ENCODE measurements at places on chromosomes 5 and 9.

DNA sequence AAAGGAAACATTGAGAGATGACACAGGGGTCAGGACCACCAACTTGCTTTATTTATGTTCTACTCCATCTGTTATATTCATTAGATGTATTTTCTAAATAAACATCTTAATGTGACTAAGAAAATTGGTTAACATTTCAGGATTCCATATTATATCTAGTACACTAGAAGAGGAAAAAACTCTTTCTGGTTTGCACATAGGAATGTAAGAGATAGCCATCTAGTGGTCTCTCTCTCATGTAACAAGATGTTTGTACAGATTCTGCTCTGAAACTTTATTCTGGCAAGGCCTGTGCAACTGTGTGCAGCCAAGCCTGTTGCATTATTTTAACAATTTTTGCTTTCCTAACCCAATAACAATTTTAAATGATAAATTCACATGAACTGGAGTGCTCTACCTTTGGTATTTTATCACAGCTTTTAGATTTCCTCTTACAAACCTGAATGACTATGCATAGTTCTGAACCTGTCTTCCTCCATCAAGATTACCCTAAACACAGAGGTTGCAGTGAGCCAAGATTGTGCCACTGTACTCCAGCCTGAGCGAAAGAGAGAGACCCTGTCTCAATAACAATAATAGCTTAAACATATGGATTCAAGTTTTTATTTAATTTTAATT is 148.2 kb downstream of the GIN1 start:
- DNase-seq = no peak

DNA sequence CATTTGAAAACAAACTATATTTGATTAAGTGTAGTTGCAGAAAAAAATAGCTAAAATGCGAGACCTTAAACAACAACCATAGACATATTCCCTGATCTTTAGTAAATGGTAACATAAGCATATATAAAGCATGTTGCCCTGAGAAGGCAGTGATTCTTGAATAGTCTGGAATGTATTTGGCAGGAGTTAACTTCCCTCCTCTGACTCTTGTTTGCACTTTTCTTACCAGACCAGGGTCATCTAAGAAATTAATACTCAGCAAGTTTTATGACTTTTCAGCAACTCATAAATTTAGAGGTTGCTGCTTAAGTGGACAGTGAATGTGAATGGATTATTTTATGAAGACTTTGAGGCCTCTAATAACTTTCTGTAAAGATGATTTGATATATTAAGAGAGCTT is 55.3 kb upstream of the NUDT12 start:
- DNase-seq = no peak

DNA sequence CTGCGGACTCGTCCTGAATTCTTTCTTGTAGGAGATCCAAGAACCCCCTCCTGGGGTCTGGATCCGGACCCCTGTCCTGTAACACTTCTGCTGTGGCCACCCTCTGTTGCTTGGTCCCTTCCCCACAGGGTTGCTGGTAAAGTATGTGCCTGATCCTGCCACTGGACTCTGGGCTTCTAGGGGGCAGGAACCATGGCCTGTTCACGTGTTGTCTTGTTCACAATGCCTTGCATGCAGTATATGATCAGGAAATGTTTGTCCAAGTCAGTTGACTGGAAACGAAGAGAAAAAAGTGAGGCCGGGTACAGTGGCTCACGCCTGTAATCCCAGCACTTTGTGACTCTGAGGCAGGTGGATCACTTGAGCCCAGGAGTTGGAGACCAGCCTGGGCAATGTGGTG is 139.3 kb upstream of the ALDH1B1 start:
- DNase-seq = no peak

- no peak for DNase-seq
These were observed 17.2 kb downstream of the FGF10 start for GRCh38 chr5:44372028-44372427.

All from stimulated activated CD4-positive, alpha-beta T cell treated with anti-CD3 and anti-CD28 coated beads, Interleukin-2, amount 100 ng/mL, for 24 hours (primary cell).